CD4-positive, alpha-beta T cell (primary cell): ENCODE measurements at places on chromosomes 12 and 14. TPM values are rescaled to one million over a fixed set of nuclear protein-coding genes. Genes with fewer than 3 reads are reported as not detected.

The BMP4 gene
- total RNA-seq = not detected

The FERMT2 gene
- 0.61 TPM for total RNA-seq

The TM9SF1 gene
- total RNA-seq = 12.9 TPM

The VRTN gene
- total RNA-seq = not detected

The CLEC4C gene
- total RNA-seq = 0.39 TPM

The ABCC9 gene
- not detected for total RNA-seq

The APOF gene
- not detected for total RNA-seq

The ZNF10 gene
- 47.8 TPM for total RNA-seq

The LHX5 gene
- total RNA-seq = not detected

The TSPAN11 gene
- total RNA-seq = not detected

The AMDHD1 gene
- 0.78 TPM for total RNA-seq

The DHH gene
- total RNA-seq = 0.71 TPM

The TWF1 gene
- 77.5 TPM for total RNA-seq

The CEBPE gene
- total RNA-seq = not detected

The CPNE6 gene
- not detected for total RNA-seq

The CCDC198 gene
- not detected for total RNA-seq

The JAG2 gene
- total RNA-seq = 1.3 TPM
